ENCODE measurements at places on chromosomes 1 and 21.

- no peak for DNase-seq
Observed at GRCh38 chr1:197783510-197783948, 8.2 kb upstream of the DENND1B start.

DNA sequence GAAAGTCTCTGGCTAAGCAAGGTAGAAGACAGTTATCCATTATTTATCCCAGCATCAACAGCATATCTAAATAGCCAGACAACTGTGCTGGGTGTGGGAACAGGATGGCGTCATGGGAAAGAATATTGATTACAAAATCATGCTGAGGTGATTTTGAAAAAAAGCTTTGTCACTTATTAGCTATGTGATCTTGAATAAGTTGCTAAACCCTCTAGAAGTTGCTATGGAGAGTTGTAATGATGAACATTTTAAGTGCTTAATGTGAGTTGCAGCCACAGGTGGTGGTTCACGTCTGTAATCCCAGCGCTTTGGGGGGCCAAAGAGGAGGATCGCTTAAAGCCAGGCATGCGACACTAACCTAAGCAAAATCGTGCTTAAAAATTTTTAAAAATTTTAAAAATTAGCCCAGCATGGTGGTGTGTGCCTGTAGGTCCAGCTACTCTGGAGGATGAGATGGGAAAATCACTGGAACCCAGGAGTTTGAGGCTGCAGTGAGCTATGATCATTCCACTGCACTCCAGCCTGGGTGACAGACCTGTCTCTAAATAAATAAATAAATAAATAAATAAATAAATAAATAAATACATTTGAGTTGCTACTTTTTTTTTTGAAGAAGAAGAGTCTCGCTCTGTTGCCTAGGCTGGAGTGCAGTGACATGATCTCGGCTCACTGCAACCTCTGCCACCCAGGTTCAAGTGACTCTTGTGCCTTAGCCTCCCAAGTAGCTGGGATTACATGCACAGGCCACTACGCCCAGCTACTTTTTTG, 33.6 kb downstream of the WNT2B start:
- DNase-seq = no peak

- no peak for DNase-seq
Observed at GRCh38 chr1:151981178-151981525, 12.5 kb downstream of the S100A10 start.

- no peak for DNase-seq
Observed at GRCh38 chr1:67614511-67614934, 70.5 kb upstream of the GADD45A start.

GRCh38 chr1:906600-907420, 16.9 kb upstream of the SAMD11 start:
- DNase-seq = no peak
